ENCODE measurements at places on chromosomes 1 and 21.

GRCh38 chr21:46594276-46594675 is 10.6 kb downstream of the S100B start:
- DNase-seq: no peak

- no peak for DNase-seq
These were observed 8.4 kb downstream of the WDR64 start for GRCh38 chr1:241660424-241660972.

- DNase-seq: no peak
These were observed 8.7 kb downstream of the CTXND2 start for GRCh38 chr1:150895618-150896017.

GRCh38 chr1:70071601-70072000 is 133.8 kb downstream of the LRRC40 start:
- DNase-seq: no peak

- DNase-seq: no peak
These were observed 17.1 kb downstream of the ZBTB17 start for GRCh38 chr1:15958793-15959192.

GRCh38 chr1:23911921-23912320 is 1.2 kb downstream of the CNR2 start:
- no peak for DNase-seq

Data from NCI-H1930 (cell line).